WERI-Rb-1 (cell line): ENCODE measurements at places on chromosomes 1 and 21.

DNA sequence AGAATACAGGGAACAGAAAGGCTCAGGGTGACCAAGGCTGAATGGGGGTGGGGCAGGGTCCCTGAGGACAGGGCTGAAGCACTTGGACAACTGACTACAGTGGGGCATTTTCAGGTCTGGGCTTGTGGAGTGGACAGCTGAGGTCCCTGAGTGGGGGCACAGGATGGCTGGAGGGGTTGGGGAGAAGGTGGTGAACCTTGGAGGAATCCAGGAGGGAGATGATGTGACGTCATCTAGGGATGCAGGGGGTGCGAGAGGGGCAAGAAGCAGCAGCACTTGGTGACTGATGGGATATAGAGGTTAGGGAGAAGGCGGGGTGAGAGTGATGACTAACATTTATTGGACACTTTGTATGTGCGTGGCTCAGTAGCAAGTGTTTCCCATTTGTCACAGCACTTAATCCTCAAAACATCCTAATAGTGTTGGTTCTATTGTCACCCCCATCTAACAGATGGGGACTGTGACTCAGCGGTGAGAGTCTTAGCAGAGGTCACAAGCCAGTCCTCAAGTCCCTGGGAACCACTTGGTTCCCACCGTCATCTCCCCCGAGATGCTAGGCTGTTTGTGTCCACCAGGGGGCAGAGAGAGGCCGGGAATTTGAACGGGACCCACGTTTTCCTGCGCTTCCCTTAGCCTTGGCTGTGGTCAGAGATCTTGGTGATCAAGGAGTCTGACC lies 27.9 kb upstream of the BMP8B start:
- DNase-seq = peak; percentile 81

DNA sequence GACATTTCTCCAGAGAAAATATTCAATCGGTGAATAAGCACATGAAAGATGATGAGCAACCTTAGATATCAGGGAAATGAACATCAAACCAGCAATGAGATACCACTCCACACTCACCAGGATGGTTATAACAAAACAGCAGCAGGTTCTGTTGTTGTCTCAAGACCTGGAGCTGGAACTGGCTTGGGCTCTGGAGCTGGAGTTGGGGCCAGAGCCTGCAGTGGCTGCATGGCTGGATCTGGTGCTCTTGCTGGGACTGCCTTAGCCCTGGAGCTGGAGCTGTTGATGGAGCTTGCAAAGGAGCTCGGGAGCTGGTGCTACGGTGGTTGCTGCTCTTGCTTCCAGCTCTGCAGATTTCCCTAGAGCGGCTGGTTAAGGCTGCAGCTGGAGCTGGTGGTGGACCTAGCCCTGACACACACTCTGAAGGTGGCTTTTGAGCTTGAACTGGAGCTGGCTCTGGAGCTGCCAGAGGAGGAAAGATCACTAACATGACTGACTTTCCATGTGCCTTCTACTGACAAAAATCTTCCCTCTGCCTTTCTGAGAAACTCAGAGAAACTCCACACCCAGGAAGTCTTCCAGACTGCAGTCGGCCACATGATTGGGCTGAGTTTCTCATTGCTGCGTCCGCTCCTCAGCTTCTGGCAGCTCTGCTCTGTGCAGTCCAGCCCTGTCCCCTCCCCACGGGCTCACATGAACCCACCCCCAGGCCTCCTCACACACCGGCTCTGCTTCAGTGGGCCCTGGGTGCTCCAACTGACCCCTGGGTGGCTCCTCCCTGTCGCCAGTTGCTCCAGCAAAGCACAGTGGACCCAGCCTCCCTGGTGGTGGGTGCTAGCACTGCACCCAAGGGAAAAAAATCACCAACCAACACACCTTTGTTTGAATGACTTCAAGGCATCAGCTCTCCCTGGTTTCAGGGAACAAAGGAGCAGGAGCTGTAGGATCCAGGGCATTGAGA lies 139.1 kb upstream of the FMN2 start:
- peak; percentile 85 for DNase-seq

GRCh38 chr1:151384584-151384983 lies 12.1 kb upstream of the SELENBP1 start:
- DNase-seq = no peak

DNA sequence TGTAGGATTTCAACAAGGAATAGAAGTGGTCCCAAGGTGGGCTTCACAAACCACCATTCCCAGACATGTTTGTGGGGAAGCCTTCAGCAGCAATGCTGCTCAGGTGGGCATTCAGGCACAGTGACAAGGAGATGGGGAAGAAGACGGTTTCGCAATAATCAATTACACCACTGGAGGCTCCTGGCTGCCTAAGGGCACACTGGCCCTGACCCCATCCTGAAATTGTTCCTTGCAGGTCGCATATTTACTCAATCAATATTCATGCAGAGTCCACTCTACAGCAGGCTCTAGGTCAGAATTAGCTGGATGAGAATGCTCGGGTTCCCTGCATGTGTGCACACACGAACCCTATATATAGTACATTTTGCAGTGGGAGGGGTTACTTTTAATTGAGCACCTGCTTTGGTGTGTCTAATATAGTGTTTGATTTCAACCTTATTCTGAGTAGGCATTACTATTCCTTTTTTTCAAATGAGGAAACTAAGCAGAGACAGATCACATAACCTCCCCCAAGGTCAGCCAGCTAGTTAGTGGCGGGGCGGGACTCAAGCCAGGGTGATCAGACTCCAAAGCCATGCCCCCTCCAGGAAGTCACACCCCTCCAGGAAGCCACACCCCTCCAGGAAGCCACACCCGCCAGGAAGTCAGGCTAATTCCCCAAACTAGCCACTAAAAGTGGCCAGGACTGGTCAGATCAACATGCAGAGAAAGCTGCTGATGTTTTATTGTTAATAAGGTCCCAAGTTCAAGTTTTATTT lies 106.5 kb downstream of the HLCS start:
- peak; percentile 41 for DNase-seq

DNA sequence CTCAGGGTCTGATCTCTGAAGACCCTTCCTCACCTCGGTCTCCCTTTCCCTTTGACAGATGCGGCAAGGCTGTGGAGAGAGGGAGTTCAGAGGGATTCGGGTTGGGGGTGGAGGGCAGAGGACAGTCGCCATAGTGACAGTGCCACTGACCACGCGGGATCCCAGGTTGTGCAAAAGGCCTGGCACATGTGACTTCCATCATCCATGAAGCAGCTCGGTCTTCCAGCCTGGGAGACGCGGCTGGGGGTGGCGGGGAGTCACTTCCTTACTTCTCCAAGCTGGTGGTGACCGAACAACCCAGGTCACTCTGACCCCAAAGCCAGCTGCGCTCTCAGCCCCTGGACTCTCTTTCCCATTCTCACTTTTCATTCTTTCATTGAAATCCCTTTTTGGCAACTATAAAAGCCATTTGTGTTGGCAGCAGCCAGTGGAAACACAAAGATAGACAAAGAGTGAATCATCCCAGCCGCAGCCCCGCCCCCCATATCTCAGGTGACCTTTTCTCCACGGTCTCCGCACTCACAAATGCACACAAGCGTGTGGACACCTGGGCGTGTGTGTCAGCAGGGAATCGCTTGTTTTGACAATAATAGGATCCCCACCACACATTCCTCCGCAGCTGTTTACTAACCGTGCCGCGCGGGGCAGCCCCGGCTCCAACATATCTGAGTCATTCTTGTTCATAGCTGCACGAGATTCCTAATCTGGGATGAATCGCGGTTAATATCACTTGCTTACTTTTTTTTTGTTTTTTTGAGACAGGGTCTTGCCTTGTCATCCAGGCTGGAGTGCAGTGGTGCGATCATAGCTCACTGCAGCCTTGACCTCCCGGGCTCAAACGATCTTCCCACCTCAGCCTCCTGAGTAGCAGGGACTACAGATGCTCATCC lies 68.3 kb downstream of the DHRS3 start:
- no peak for DNase-seq

GRCh38 chr1:109793486-109794318 lies 30.0 kb upstream of the EPS8L3 start:
- peak; percentile 64 for DNase-seq

DNA sequence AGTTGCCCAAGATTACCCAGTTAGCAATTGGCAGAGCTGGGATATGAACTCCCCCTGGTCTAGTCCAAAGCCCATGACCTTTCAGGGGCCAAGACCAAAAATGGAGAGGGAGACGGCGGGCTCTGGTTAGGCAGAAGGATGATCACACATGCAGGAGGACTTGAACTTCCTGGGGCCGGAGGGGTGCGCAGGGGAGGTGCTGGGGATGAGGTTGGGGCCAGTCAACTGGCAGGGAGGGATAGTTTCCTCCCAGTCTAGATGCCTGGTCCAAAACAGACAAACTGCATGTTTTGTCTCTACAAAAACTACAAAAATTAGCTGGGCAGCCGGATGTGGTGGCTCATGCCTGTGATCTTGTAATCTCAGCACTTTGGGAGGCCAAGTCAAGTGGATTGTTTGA lies 78.1 kb downstream of the NKAIN1 start:
- no peak for DNase-seq

GRCh38 chr1:19021845-19022244 lies 65.4 kb upstream of the IFFO2 start:
- no peak for DNase-seq

DNA sequence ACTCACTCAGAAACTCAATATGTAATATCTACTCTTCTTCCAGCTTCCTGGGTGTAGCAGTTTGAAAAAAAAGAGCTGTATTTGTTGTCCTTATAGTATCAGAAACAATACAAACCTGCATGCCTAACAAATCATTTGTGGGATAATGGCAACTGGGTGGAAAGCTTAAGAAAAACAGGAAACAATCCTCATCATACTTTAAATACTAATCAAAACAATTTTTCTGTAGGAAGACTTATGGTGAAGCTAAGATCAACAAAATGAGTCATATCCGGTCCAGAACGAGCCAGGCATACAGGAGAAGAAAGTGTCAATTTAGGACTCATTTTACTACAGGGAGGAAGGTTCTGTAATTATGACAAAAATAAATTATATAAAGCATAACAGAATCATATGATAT lies 181.8 kb upstream of the ADGRL4 start:
- DNase-seq = no peak

- DNase-seq = no peak
These were observed 6.5 kb downstream of the ARHGAP29 start for GRCh38 chr1:94230920-94231319.

- no peak for DNase-seq
These were observed 10.2 kb downstream of the OSCP1 start for GRCh38 chr1:36440044-36440443.

- DNase-seq = no peak
These were observed 219.3 kb upstream of the FGGY start for GRCh38 chr1:59077466-59078069.

DNA sequence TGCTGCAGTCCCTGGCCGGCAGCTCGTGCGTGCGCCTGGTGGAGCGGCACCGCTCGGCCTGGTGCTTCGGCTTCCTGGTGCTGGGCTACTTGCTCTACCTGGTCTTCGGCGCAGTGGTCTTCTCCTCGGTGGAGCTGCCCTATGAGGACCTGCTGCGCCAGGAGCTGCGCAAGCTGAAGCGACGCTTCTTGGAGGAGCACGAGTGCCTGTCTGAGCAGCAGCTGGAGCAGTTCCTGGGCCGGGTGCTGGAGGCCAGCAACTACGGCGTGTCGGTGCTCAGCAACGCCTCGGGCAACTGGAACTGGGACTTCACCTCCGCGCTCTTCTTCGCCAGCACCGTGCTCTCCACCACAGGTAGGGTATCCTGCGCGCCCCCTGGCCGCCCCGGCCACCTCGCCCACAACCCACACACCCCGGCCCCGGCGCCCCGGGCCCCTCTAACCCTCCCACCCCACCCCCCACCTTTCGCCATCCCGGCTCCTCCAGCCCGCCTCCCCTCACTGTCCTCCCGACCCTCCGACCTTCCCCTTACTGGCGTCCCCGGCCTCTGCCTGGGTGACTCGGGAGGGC lies 352 bp downstream of the KCNK1 start:
- DNase-seq = no peak

GRCh38 chr1:169478094-169478672 lies 7.6 kb downstream of the SLC19A2 start:
- DNase-seq = no peak

GRCh38 chr1:243946946-243947345 lies 96.9 kb upstream of the AKT3 start:
- peak; percentile 73 for DNase-seq

DNA sequence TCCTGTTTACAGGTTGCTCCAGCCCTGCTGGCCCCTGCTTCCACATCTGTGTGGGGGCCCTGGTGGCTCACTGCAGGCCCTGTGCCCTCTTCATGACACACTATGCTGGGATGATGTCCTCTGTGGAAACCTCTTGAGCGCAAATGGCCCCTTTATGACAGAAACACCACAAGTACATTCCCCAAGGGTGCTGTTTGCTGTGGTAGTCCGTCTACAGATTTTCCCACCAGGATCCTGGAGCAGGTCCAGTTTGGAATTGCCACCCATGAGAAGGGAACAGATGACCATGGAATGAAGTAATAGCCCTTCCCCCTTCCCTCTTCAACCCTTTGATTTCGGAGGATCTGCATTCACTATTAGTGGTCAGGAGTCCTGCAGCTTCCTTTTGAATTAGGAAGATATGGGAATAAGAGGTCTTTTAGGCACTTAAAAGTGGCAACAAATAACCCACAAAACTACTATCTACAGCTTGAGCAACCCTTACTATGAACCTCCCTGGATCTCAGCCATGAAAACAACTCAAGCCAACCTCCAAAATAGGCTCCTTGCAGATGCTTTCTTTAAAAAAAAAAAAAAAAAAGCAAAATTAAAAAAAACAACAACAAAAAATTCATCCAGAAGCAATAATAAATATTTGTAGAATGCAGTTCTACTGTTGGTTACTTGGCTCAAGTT lies 121.9 kb upstream of the TSPAN2 start:
- DNase-seq = no peak

GRCh38 chr1:108983114-108983513 lies 19.8 kb upstream of the CLCC1 start:
- DNase-seq = no peak

DNA sequence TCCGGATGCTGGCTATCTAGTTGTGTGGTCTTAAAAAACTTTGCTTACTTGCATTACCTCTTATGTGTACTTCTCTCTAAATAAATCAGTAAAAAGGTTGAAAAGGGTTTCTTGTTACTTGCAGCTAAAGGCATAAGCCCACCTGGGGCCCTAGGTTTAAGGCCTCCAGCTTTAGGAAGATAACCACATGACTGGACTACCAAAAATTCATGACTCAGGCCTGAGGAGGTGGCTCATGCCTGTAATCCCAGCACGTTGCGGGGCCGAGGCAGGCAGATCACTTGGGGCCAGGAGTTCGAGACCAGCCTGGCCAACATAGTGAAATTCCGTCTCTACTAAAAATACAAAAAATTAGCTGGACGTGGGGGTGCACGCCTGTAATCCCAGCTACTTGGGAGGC lies 142.9 kb downstream of the APP start:
- DNase-seq = no peak

DNA sequence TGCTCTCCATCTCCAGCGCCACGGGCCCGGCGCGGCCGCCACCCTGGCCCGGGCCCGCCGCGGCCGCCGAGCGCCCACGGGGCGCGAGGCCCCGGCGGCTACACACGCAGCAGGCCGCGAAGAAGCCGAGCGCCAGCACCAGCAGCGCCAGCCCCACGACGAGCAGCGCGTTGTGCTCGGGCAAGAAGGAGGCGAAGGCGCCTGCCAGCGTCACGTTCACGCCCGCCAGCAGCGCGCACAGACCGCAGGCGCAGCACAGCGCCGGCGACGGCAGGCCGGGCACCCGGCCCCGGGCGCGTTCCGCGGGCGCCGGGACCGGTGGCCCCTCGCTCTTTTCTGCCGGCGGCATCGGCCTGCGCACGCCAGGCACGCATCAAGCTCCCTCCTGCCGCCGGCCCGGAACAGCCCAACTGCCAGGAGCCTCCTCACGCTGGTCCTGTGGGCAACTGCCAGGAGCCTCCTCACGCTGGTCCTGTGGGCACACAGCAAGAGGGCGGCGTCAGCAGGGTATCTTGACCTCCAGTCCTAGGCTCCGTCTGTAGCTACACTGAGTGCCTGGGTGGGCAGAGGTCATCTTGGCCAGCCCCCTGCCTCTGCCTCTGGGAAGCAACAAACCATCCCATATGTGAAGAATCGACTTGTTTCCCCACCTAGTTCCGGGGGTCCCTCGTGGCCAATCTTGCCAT lies 18.1 kb downstream of the KNCN start:
- DNase-seq = no peak
